ENCODE measurements at places on chromosomes 16 and 17.

GRCh38 chr17:58337600-58338453 is 9.2 kb upstream of the TSPOAP1 start:
- DNase-seq, result no peak

GRCh38 chr16:83705856-83706255 is 101.9 kb upstream of the HSBP1 start:
- DNase-seq, result no peak

GRCh38 chr17:30316736-30317135 is 17.1 kb downstream of the TMIGD1 start:
- DNase-seq, result no peak

DNA sequence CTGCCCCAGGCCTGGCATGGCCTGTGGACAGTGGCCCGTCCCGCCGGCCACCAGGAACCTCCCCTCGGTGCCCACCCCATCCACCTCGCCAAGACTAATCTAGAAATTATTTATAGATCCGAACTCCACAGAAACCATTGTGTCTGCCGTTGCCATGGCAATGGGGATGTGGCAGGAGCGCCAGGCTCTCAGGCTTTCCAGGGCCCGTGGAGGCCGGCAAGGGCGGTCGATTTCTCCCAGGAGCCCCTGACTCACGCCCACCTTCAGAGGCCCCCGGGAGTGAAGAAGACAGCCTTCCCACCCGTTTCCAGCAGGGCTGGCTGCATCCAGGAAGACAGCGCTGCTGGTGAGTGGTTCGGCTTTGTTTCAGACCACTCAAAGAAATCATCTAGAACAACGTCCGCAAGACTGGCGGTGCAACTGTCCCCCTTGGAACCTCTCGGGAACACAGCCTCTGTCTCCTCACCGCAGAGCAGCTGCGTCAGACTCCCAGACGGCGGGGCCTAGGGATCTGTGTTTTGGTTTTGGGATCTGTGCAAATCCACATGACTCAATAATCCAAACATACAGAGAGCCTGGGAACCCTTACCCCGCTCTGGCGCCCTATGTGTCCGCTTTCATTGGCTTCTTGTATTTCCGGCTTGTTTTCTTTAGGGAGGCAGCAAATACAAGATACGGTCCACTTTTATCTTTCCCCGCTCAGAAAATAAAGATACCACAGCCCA is 48.5 kb upstream of the ZCCHC14 start:
- DNase-seq, result no peak

GRCh38 chr17:14843086-14843795 is 421.9 kb downstream of the PMP22 start:
- no peak for DNase-seq

DNA sequence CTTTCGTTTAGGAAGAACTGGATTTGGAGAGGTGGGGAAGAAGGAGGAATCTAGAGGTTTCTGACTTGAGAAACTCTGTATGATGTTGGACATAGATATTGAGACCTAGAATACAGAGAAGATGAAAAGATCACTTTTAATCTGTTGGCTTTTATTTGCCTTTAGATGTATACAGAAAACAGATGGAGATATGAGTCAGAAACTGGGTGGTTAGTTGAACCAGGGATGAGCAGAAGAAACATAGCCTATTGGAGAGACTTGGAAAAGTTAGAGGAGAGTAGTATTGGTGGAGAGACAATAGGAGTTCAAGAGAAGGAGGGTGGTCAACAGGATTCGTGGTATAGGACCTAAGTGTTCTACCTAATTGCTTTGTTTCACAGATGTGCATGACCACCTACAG is 5.1 kb downstream of the PHAF1 start:
- no peak for DNase-seq

DNA sequence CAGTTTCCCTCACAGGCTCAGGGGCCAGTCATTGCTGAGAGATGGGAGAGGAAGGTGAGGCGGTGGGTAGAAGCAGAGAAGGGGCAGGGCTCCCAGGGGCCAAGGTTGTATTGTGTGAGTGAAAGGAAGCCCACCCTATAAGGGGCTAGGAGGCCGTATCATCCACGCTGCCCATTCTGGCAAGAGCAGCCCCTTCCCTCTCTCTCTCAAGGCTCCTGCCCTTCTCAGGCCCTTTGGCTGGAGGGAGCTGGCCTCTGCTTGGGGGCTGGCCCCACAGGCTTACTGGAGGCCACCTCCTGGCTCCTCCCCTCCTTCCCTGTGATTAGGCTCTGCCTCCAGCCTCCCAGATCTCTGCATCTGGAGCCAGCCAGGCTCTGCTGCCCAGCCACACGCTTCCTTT is 7.6 kb downstream of the TBKBP1 start:
- no peak for DNase-seq

GRCh38 chr16:50859628-50860360 is 117.9 kb downstream of the CYLD start:
- DNase-seq, result no peak

DNA sequence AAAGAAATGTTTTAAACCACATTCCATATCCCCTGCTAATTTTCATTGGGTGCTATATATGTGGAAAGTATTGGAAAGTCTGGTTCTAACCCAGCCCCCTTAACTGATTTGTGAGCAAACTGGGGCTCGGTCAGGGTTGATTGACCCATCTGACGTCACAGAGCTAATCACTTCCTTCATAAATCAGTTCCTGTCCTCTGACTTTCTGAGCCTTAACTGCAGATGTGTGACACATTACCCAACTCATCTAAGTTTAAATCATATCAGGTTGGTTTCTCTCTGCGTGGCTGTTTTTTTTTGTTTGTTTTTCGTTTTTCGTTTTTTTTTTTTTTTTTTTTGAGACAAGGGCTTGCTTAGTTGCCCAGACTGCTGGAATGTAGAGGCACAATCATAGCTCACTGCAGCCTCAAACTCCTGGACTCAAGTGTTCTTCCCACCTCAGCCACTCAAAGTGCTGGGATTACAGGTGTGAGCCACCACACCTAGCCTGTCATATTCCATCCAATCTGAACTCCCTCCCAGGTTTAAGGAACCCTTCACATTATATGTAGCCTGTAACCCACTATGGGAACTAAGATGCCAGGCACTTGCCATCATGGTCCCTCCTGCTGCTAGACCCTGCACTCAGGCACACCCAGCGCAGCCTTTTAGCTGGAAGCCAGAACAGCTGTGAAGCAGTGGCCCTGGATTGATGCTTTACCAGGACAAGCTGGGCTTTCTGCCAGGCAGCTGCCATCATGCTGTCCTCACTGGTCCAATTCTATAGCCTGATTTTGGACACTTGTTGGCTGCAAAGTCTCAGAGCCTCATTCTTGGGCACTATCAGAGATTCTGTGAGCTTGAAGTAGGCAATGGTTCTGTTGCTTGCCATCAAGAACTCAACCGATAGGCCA is 6.9 kb upstream of the BPTF start:
- DNase-seq, result no peak

DNA sequence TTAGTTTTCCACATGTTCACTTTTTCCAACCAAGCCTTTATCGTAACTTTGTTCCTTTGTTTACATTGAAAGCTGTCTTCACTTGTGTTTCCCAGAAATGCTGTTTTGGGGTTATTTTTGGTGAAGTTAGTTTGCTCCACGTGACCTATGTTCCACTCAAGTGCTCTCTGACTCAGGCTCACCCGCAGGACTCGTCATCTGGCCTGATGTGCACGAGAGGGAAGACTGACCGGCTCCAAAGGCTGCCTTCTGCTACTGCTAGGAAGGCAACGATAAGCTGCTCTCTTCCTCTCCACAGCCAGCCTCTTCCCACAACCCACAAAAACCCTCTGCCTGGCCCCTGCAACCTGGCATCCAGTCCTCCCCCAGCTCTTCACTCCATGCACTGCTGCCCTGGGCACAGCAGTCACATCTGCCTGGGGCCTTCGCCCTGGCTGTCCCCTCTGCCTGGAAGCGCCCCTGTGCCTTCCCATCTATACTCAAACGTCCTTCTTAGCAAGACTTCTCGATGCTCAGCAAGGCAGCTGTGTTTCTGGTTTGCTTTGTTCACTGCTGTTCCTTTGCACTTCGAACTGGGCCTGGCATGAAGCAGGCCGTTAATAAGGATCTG is 28.0 kb downstream of the ZCCHC14 start:
- no peak for DNase-seq

DNA sequence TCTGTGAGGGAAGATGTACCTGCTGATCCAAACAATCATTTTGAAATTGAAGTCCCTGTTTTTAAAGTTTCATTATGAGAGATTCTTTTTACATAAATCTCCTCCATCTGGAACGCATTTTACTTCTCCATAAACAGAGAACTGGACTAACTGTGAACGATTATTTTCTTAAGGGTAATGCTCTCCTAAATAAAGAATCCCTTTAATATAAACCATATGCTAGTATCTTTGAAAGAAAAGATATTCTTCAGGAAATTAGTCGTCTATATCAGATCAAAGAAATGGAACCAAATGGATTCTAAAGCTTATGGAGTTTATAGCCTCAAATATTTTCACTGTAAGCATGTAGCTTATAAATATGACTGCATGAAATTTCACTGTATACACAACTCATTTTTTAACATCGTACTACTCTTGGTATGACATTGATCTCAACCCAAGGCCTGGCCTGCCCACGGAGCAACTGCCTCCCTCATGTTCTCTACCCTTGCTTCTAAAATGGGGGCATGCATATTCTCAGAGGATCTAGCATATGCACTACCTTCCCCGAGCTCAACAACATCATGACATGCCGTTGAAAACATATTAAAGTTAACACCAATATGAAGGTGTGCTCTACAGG is 66.4 kb downstream of the MYH10 start:
- no peak for DNase-seq

GRCh38 chr17:36060816-36061215 is 3.3 kb upstream of the CCL18 start:
- no peak for DNase-seq

DNA sequence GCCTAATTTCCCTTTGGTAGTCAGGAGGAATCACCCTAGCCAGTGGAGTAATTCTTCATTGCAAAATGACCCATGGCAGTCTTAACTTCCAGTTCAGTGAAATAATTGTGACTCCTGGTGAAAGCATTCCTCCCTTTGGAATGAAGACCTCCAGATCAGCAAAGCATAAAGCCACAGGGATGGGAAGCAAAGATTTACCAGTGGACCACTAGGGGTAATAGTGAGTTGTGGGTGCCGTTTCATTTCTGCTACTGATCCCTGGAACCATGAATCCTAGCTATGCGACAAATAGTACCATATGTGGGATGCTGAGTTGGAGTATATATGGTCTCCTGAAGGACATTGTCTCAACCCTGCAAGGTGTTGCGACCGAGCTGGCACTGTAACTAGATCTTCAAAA is 13.7 kb downstream of the DYNLL2 start:
- no peak for DNase-seq

- DNase-seq, result no peak
Observed at GRCh38 chr17:72967277-72967970, 125.1 kb downstream of the SLC39A11 start.

GRCh38 chr17:28285965-28286364 is 33.0 kb upstream of the TMEM97 start:
- no peak for DNase-seq

DNA sequence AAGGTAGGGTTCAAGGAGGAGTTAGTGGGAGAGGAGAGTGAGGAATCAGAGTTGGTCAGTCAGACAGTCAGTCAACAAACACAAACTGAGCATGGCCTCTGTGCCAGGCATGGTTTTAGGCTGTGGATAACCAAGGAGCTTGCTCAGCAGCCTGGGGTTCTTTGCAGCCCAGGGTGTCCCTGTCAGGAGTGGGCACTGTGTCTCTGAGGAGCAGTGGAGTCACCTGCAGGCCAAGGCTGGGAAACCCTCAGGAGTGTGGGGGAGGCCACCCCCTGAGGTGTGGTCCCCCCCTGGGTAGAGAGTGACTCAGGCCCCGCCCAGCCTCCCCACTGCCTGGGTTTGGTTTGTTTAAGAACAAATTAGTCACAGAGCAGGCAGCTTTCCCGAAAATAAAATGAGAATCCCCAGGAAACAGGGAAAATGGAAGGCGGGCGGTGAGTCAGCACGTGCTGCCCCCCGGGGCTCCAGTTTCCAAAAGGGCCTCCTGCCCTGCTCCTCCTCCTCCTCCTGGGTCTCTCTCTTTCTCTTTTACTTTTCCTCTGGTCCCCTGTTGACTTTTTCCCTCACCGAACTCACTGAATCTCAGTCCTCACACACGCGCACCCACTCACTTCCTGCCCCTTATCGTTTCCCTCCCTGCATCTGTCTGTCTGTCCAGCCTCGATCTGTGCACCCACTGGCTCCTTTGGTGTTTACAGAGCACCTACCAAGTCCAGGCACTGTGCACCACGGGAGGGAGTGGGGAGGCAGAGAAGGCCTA is 44.3 kb downstream of the SOCS3 start:
- no peak for DNase-seq

DNA sequence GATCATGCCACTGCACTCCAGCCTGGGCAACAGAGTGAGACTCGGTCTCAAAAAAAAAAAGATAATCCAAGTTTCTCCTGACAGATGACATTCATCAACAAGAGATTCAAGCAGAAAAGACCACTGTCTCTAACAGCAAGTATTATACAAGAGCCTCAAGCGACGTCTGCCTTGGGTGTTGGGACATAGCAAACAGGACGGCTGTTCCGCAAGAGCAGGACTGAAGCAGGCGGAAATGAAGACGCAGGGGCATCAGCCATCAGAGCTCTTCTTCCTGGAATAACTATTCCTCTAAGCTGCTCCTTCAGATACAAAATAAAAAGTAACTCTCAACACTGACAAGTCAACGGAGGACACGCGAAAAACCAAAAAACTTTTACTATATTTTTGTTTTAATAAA is 54.0 kb downstream of the ANKRD11 start:
- no peak for DNase-seq

GRCh38 chr17:50511058-50511457 is 2.8 kb downstream of the MYCBPAP start:
- DNase-seq, result no peak

GRCh38 chr17:82303944-82304808 is 13.2 kb downstream of the CD7 start:
- no peak for DNase-seq

- no peak for DNase-seq
Observed at GRCh38 chr16:13931845-13932244, 11.9 kb downstream of the ERCC4 start.

DNA sequence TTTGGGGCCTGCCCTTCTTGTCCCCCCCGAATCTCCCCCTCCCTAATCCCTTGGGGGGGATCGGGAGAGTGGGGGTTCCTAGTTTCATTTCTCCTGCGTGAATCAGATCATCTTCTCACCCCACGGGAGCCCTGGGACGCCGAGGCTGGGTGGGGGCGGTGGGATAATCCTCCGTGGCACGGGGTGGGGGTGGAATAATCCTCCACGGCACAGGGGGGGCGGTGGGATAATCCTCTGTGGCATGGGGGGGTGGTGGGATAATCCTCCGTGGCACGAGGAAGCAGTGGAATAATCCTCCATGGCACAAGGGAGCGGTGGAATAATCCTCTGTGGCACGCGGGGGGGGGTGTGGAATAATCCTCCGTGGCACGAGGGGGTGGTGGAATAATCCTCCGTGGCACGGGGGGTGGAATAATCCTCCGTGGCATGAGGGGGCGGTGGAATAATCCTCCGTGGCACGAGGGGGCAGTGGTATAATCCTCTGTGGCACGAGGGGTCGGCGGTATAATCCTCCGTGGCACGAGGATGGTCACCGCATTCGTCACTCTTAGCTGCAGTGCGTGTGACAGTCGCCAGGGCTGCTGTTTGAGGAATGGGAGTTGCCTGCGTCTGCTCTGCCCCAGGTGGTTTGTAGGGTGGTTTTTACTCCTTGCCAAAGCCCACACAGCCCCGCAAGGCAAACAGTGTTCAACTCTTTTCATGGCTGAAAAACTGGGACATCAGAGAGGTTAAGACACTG is 156.9 kb downstream of the LAT start:
- no peak for DNase-seq
